ENCODE measurements at places on chromosomes 6 and 20.

GRCh38 chr6:35363293-35363750, 21.0 kb downstream of the PPARD start:
- no peak for DNase-seq

- DNase-seq: no peak
Measured at GRCh38 chr6:133207754-133208153, 33.4 kb upstream of the EYA4 start.

DNA sequence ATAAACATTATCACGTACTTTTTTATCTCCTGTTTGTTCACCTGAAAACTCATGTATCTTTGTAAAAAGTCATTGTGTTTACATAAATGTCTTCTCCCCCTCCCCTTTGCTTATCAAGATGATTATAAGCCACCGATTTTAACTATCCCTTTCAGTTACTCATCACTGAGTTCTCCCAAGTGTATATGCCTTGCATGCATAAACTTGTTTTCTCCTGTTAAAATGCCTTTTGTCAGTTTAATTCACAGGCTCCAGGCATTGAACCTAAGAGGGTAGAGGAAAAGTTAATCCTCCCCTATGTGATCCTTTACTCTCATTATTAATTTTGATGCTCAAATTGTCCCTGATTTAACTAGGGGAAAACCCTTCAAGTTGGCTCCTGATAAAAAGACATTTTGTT, 24.2 kb downstream of the ANKEF1 start:
- no peak for DNase-seq

DNA sequence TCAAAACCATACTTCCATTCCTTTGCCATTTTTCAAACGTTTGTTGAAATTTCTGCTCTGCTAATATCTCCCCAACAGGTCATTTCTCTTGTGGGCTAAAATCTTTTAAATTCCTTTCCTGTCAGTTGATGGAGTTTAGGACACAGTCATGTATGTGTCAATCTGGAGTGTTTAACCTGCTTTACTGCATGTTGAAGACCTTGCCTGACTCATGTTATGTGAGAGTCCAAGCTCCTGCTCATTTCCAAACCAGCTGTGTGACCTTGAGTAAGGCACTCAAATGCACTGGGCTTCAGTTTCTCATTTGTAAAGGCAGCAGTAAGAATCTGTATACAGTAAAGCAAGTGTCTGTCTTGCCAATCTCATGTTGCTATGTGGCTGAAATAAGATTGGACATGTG, 171.9 kb upstream of the SPACA1 start:
- no peak for DNase-seq

DNA sequence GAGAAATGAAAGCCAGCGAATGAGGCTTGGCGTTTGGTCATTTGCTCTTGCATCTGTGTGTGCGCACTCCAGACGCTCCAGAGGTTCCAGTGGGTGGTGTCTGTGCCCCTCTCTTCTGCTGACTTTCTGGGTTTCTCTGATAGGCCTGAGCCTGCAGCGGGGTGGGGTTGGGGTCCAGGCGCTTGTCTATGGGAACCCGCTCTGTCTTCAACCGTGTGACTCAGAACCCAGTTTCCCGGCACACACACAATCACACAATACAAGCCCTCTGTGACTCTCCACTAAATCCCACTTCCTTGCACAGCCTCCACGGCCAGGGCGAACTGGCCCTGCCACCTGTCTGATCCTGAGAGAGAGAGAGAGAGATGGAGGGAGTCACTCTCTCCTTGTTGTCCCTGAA, 24.6 kb downstream of the RBM38 start:
- no peak for DNase-seq

GRCh38 chr20:34703424-34704176, 544 bp upstream of the TP53INP2 start:
- peak; percentile 29 for DNase-seq

GRCh38 chr6:166419286-166419685, 36.5 kb upstream of the MPC1 start:
- DNase-seq: peak; percentile 66

GRCh38 chr20:36336954-36337704, 31.0 kb downstream of the DLGAP4 start:
- DNase-seq: no peak

Data from A172 (cell line).